Pancreas (tissue), 10 donors: ENCODE measurements at places on chromosomes 12 and 14. TPM values are rescaled to one million over a fixed set of nuclear protein-coding genes. Genes with fewer than 3 reads are reported as not detected.

The DPF3 gene
- total RNA-seq: 0.94 TPM

GRCh38 chr14:92666251-92666650, 82.2 kb downstream of the LGMN start:
- H3K4me1 ChIP-seq: no peaks in the 10 kb centered on the region
- no peak for DNase-seq

GRCh38 chr14:99883866-99884650, 90.8 kb downstream of the EML1 start:
- H3K27ac ChIP-seq: no peak overlapping the region
- no peak for DNase-seq
- H3K27me3 ChIP-seq: no peaks in the 10 kb centered on the region
- H3K4me3 ChIP-seq: no peak overlapping the region

DNA sequence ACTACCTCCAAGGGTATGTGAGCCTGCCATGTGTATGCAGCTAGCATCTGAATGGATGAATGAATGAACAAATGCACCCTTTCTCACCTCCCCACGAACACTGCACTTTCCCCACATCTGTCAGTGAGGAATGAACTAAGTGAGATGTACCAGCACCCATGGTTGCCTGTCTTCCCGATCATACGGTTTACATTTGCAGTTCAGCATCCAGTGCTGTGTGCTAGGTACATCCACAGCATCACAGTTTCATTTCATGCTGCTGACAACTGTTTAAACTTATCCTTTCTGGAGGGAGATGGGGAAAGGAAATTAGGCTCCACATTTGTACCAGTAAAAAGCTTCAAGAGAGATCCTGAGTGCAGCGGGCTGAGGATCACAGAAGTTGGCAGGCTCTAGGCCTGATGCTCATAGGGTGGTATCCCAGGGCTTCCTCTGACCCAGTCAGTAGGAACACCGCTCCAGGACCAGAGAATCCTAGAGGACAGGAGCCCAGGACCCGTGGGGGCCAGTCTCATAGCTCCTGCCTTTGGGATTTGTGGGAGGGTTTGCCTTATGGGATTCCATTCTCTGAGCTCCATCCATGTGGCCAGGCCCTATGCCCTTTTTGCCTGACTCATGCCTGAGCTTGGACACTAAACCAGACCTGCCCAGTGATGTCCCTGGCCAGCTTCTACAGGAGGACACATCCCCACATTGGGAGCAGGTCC, 294.5 kb downstream of the CACNA1C start:
- no peak overlapping the region for H3K27ac ChIP-seq
- no peaks in the 10 kb centered on the region for H3K4me1 ChIP-seq

- no peaks in the 10 kb centered on the region for H3K36me3 ChIP-seq
- peak; percentile 24 for DNase-seq
- no peak overlapping the region for H3K27ac ChIP-seq
- no peaks in the 10 kb centered on the region for H3K27me3 ChIP-seq
- H3K4me3 ChIP-seq: no peak overlapping the region
- H3K4me1 ChIP-seq: peaks cover 3% of the 10 kb centered on the region
These were observed 335.1 kb downstream of the DUSP6 start for GRCh38 chr12:89016970-89017778.
